ENCODE measurements at places on chromosomes 7 and 10.
A peak's percentile ranks its signal among the peaks of the same experiment; 100 is the strongest.

DNA sequence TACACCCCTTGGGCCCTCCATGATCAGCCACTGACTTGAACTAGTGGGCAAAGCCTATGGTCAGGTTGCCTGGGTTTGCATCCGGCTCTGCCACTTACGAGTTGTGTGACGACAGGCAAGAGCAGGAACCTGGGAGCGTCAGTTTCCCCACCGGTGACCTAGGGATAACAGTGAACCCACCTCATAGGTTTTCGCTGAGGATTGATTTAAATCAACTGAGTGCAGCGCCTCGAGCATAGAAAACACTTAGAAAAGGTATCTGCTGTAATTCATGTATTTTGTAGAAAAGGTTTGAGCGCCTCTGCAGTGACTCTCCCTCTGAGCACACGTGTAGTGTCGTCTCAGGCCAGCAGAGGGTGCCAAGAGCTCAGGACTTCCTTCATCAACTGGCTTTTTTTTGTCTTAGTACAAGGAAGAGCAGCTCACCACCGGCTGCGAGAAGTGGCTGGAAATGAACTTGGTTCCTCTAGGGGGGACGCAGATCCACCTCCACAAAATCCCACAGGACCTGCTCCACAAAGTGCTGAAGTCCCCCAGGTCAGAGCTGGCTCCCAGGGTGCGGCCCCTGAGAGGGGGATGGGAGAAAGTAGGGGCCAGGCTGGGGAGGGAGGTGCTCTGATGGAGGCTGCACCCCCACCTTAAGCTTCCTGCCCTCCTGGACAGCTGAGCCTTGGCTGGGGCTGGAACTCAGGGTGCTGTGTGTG, 27.7 kb downstream of the BTBD16 start:
- peak; percentile 60 for DNase-seq

DNA sequence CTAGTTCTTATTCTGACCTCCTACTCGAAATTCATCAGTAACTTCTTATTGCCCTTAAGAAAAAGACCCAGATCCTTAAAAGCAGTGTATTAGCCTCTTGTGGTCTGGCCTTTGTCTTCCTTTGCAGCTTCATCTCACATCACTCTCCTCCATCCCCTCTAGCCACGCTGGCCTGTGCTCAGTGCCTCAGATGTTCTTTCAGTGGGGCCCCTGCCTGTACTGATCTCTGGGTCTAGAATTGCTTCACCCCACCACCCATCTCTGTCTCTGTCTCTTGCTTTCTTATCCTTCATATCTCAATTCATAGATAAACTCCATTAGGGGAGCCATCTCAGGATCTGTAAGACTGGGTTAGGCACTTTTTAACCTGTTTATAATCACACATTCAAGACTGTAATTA, 1178.5 kb upstream of the C7orf33 start:
- DNase-seq: no peak

DNA sequence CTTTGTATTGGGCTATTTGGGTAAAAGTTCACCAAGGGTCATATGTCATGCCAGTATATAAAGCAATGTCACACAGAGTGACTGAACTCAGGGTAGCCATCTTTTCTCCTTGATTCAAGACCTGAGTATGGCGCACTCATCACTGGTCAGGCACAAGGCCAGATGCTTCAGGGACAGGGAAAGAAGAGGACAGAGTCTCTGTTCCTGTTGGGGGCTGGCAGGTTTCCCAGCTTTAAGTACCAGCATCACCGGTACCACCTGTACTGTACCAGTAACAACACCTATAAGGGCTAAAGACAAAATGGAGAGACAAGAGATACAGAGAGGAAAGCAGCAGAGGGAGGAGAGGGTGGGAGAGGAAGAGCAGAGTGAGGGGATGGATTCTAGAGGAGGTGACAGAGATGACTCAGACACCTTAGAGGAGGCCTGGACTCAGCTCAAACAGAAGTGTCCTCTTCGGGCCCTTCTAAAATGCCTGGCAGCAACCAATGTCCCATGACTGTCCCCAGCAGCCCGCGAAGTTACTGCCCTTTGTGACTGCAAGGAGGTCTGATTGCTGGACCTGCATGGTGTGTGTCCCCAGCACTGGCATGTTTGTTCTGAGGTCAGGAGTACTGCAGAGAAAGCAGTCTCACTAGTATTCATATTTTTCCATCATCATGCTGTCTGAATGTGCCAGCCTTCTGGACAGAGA, 191.3 kb downstream of the MYOF start:
- DNase-seq: no peak

DNA sequence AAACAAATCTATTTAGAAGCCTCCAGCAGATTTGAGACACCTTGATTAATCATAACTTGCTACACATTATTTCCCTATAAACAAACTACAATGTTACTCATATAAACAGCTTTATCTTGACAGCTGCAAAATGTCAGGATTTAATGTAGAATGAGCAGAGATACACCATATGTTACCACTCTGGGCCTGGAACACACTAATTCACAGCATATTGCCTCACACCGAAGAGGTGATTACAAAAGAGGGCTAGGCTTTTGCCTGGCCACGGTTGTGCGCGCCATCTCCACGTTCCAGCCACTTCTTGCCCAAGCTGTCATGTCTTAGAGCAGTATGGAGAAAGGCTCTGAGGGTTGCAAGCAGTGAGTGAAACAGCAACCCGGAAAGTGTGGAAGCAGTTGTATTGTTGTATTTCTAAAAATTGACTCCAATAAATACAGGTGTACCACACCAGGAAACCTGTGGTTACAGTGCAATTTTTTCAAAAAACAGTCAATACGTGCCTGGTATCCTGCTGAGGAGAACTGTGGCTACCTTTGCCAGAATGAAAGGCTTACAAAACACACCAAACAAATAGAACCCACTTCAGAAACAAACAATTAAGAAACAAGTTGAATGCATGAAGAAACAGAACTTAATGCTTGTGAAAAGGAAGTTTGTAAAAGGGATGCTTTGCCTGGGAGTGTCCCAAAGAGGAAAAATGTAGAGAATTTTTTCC, 498.1 kb downstream of the PLXNA4 start:
- DNase-seq: no peak

- no peak for DNase-seq
Measured at GRCh38 chr10:118968482-118968881, 61.0 kb upstream of the NANOS1 start.

DNA sequence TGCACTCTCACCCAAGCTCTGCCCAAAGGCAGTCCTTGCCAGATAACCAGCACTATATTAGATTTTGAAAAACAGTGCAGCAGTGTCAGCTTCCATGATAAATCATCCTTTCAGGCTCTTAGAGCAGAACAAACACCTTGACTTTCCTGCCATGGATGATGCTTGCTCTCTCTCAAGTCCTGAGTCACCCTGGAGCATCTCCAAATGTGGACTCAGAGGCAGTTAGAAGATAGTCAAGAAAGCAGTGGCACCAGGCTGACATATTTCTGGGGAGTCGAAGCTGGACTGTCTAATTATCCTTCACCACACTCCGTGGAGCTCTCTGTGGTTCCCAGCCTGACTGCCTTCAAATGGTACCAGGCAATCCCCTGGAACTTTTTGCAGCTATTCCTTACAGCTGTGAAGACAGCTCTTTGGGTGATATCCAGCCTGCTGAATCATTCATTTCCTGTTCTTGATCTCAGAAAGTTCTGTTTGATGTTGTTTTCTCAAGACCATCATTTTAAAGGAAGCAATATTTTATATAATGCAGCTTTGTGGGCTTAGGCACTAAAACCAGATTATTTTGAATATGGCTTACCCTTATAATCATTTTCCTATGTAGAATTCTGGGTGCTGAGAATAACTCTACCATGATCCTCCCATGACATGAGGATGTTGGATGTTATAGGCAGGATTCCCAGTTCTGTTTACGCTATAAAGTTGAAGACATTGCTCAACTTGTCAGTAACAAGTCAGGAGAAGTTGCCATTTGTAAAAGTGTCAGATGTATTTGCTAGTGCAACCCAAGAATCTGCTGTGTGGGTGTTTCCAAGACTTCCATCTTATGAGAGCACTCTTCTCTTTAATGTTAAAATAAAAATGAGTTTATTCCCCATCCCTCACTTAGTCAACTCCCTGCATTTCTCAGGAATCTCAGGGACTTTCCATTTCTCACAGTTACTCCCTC, 233.8 kb downstream of the C7orf25 start:
- DNase-seq: no peak

DNA sequence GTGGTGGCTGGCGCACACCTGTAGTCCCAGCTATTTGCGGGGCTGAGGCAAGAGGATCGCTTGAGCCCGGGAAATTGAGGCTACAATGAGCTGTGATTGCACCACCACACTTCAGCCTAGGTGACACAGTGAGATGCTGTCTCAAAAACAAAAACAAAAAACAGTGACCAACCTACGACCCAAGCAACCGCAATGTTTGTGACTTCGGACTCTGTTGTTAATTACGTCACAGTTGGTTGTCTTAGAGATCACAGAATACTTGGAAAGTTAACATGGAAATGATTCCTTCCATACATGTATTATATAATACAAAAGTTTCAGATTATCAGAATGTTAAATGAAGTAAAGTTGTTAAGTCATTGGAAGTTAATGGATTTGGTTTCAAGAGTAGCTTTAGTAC, 106.2 kb downstream of the REEP3 start:
- no peak for DNase-seq

DNA sequence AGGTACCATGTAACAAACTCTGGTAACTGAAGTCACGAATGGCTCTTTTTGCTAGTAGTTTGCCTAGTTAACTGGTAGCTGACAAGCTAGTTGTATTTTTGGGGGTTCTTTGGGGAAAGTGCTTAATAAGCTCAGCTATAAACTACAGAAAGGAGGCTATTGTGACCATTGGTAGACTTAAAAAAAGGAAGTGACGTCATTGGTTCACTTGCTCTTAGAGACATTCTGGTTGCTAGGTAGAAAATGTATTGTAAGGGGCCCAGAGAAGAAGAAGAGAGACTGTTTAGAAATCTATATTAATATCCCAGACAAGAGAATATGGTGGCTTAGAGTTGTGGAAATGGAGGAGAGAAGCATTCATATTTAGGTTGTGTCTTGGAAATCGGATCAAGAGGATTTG, 103.0 kb downstream of the NXPH1 start:
- DNase-seq: no peak

DNA sequence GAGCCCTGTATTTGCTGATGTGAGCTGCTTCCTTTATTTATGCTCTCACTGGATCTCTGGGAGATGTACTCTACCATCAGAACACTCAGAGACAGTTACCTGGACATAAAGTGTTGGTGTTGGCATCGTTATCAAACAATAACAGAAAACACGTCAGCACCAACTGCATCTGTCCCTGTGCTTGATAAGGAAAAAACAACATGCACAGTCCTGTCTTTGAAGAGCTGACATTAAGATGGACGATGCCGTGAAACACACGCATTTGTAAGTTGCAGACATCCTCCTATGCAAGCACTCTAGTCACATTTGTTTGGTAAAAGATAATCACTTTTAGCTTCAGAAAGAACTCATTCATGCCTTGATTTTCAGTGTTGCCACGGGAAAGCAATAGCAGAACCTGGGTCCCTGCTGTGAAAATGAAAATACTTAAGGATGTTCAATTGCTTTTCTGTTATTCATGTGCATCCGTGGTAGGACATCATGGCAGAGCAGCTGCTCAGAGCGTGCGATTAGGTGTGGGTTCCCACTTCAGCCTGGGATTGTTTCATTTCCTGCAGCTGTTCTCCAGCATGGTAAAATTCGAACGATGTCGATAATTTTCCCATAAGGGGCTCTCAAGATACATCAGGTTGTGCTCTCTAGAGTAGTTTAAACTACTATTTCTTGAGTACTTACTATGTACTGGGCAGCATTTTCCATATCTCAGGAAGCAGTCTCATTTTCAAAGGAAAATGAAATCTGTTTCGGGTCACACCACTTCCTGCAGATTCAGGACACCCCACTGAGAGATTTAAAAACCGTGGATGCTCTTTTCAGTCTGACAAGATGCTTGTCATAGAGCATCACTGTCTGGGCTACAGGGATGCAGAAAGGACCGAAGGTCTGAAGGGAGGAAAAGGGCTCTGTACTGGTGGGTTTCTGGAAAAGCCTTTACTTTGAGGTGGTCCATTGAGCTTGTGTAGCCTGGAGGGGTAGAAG, 248.7 kb downstream of the CAMK1D start:
- DNase-seq: no peak

DNA sequence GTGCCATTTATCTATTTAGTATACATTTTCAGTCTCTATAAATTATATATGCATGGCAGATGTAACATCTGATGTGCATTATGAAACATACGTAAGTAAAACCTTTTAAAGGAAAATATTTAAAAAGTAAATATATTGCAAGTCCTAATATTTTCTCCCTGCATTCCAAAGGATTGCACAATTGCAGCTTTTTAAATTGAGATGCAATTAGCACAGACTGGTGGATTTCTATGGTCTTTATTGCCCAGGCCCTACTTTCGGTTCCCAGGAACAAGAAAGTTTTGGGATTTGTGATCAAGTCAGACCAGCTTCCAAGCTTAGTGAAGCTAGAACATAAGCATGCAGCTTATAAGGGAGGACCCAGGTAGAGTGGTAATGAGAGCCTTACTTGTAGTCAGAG, 337.8 kb downstream of the NRG3 start:
- no peak for DNase-seq

DNA sequence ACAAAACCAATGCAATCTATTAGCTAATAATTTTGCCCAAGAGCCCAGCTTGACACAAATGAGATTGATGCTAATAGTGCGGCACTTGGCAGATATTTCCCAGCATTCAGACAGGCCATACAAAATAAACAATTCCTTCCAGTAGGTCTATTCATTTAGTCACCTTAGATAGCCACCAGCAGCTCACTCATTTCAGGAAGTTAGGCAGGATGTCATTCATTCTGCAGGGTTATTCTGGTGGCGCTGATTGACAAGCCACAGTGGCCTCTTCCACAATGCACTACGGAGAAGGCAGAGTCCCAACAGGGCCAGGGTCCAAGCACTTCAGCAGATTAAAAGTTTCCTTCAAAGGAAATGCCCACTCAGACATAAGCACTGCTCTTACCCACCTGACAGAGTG, 55.8 kb downstream of the PIK3AP1 start:
- no peak for DNase-seq

- DNase-seq: no peak
Measured at GRCh38 chr10:97124211-97124610, 61.5 kb downstream of the SLIT1 start.

- DNase-seq: no peak
Measured at GRCh38 chr10:61939902-61940301, 38.4 kb downstream of the ARID5B start.

GRCh38 chr10:10126218-10126617, 891.5 kb upstream of the CELF2 start:
- DNase-seq: no peak

GRCh38 chr7:132090444-132090843, 485.8 kb downstream of the PLXNA4 start:
- no peak for DNase-seq

All from activated T-cell treated with anti-CD3 and anti-CD28 coated beads for 48 hours (primary cell).